Liver (tissue), 10 donors: ENCODE measurements at places on chromosomes 1 and 21. TPM values are rescaled to one million over a fixed set of nuclear protein-coding genes. Genes with fewer than 3 reads are reported as not detected.

Gene KAZN
- 1.9 TPM for total RNA-seq

Gene CD1B
- total RNA-seq: 0.19 TPM

Gene OR10Z1
- total RNA-seq: not detected

Gene CD5L
- 14.1 TPM for total RNA-seq

Gene GUCA2A
- not detected for total RNA-seq

Gene KCNH1
- not detected for total RNA-seq

- no peak overlapping the region for H3K27ac ChIP-seq
- H3K4me3 ChIP-seq: no peak overlapping the region
- H3K4me1 ChIP-seq: peaks cover 14% of the 10 kb centered on the region
- no peak for DNase-seq
- no peaks in the 10 kb centered on the region for H3K36me3 ChIP-seq
Measured at GRCh38 chr1:34926156-34926555, 3.3 kb downstream of the DLGAP3 start.

DNA sequence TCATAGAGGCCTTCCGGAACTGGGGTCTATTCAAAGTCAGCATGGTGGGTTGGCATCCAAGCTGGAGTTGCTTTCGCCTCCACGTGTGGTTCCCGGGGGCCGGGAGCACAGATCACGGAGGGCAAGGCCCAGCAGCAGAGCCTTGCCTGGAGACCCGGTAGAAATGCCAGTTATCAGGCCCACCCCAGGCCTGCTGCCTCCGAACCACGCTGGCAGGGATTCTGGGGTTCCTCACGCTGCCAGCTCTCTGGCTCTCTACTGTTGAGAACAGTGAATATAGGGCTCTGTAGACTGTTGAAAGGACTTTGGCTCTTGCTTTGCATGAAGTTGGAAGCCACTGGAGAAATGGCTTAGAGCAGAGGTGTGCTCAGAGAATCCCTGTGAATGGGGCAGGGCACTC, 127.5 kb downstream of the RIPK4 start:
- no peak for DNase-seq
- no peaks in the 10 kb centered on the region for H3K27me3 ChIP-seq
- H3K4me1 ChIP-seq: no peaks in the 10 kb centered on the region
- no peak overlapping the region for H3K27ac ChIP-seq
- H3K4me3 ChIP-seq: no peak overlapping the region

DNA sequence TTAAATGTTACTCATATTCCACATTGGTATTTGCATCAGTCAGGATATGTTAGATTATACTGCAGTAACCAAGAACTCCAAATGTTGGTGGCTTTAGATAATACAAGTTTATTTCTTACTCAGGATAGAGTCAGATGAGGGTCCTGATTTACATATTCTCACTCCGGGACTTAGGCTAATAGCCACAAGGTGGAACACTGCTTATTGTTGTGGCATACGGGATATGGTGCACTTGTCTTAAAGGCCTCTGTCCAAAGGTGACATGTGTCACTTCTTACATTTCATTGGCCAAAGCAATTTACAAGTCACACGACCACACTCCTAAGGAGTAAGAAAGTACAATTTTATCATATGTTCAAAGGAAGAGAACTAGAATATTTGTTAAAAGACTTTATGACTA, 28.5 kb upstream of the ACADM start:
- no peaks in the 10 kb centered on the region for H3K4me1 ChIP-seq
- no peak for DNase-seq
- no peaks in the 10 kb centered on the region for H3K27me3 ChIP-seq
- no peaks in the 10 kb centered on the region for H3K36me3 ChIP-seq
- H3K4me3 ChIP-seq: no peak overlapping the region
- no peak overlapping the region for H3K27ac ChIP-seq

- peaks cover 4% of the 10 kb centered on the region for H3K27me3 ChIP-seq
- H3K4me3 ChIP-seq: no peak overlapping the region
- H3K36me3 ChIP-seq: no peaks in the 10 kb centered on the region
- H3K4me1 ChIP-seq: no peaks in the 10 kb centered on the region
Measured at GRCh38 chr1:237482777-237483176, 407.9 kb downstream of the ZP4 start.

GRCh38 chr1:75276385-75276784, 142.2 kb downstream of the LHX8 start:
- no peaks in the 10 kb centered on the region for H3K4me1 ChIP-seq
- DNase-seq: no peak
- H3K27me3 ChIP-seq: no peaks in the 10 kb centered on the region
- no peak overlapping the region for H3K27ac ChIP-seq
- no peaks in the 10 kb centered on the region for H3K36me3 ChIP-seq

DNA sequence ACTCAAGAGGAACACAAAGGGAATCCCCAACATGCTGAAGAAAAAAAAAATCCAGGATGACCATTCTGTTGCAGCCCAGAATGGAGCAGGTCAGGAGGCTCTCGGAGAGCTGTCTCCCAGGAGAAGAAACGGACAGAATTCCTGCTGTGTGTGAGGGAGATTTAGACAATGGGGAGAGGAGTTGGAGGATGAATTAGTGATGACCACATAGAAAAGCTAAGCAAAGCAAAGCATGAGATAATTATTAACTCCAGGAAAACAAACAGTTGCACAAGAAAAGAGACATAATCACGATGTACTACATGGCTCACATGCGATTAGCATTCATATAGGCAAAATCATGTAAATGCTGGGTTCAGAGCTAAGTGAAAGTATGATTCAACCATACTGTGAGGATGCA, 61.1 kb upstream of the SMYD2 start:
- no peaks in the 10 kb centered on the region for H3K27me3 ChIP-seq
- H3K27ac ChIP-seq: no peak overlapping the region
- peaks cover 14% of the 10 kb centered on the region for H3K4me1 ChIP-seq
- no peaks in the 10 kb centered on the region for H3K36me3 ChIP-seq
- no peak overlapping the region for H3K4me3 ChIP-seq

DNA sequence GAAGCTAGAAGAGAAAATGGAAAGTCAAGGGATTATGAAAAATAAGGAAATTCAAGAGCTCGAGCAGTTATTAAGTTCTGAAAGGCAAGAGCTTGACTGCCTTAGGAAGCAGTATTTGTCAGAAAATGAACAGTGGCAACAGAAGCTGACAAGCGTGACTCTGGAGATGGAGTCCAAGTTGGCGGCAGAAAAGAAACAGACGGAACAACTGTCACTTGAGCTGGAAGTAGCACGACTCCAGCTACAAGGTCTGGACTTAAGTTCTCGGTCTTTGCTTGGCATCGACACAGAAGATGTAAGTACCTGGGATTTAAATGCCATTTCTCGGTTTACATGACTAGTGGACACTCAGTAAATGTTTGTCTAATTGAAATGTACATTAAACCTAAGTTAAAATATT, 40.0 kb downstream of the CENPF start:
- no peak overlapping the region for H3K27ac ChIP-seq
- H3K36me3 ChIP-seq: no peaks in the 10 kb centered on the region
- H3K4me1 ChIP-seq: no peaks in the 10 kb centered on the region

- H3K4me3 ChIP-seq: peak overlapping the region; percentile 97
- H3K27ac ChIP-seq: peak overlapping the region; percentile 90
- no peaks in the 10 kb centered on the region for H3K27me3 ChIP-seq
- peaks cover 7% of the 10 kb centered on the region for H3K4me1 ChIP-seq
- DNase-seq: no peak
Measured at GRCh38 chr1:27489501-27489972, 430 bp downstream of the WASF2 start.

GRCh38 chr1:28139025-28139712, 37.3 kb downstream of the PTAFR start:
- H3K27ac ChIP-seq: peak overlapping the region; percentile 24
- no peak for DNase-seq
- no peaks in the 10 kb centered on the region for H3K36me3 ChIP-seq

DNA sequence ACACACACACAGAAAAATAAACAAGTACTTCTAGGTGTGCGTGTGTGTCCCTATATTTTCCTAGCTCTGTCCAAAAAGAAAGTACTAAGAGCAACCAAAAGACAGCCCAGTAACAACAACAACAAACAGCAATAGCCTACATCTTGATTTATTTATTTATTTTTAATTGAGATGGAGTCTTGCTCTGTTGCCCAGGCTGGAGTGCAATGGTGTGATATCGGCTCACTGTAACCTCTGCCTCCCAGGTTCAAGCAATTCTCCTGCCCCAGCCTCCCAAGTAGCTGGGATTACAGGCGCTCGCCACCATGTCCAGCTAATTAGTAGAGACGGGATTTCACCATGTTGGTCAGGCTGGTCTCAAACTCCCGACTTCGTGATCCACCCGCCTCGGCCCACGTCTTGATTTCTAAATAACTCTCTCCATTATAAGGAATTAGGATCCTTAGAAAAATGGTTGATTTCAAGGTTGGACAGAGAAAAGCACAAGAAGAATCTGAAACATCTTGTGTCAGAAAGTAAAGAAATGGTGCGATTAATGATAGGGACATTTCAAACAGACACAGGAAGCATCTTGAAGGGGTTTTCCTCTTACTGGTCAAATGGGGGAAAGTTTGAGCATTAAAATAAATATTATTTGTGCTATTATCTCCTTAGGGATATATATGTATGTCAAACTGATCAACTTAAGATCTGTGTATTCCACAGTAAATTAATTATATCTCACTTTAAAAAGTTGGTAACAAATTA, 59.4 kb downstream of the ARID4B start:
- DNase-seq: no peak
- H3K36me3 ChIP-seq: no peaks in the 10 kb centered on the region
- H3K27me3 ChIP-seq: no peaks in the 10 kb centered on the region
- H3K27ac ChIP-seq: no peak overlapping the region
- no peak overlapping the region for H3K4me3 ChIP-seq
- H3K4me1 ChIP-seq: no peaks in the 10 kb centered on the region

DNA sequence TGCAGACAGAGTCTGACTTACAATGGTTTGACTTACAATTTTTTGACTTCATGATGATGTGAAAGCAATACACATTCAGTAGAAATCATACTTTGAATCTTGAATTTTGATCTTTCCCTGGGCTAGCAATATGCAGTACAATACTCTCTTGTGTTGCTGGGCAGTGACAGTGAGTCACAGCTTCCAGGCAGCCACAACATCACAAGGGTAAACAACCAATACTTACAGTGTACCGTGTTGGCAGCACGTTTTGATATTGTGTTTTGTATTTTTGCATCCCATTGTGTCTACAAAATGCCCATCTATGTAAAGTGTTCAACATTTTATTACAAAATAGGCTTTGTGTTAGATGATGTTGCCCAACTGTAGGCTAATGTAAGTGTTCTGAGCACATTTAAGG, 150.9 kb downstream of the NTMT2 start:
- H3K27me3 ChIP-seq: no peaks in the 10 kb centered on the region
- no peak overlapping the region for H3K4me3 ChIP-seq
- H3K27ac ChIP-seq: no peak overlapping the region
- H3K4me1 ChIP-seq: no peaks in the 10 kb centered on the region
- no peaks in the 10 kb centered on the region for H3K36me3 ChIP-seq
- no peak for DNase-seq

DNA sequence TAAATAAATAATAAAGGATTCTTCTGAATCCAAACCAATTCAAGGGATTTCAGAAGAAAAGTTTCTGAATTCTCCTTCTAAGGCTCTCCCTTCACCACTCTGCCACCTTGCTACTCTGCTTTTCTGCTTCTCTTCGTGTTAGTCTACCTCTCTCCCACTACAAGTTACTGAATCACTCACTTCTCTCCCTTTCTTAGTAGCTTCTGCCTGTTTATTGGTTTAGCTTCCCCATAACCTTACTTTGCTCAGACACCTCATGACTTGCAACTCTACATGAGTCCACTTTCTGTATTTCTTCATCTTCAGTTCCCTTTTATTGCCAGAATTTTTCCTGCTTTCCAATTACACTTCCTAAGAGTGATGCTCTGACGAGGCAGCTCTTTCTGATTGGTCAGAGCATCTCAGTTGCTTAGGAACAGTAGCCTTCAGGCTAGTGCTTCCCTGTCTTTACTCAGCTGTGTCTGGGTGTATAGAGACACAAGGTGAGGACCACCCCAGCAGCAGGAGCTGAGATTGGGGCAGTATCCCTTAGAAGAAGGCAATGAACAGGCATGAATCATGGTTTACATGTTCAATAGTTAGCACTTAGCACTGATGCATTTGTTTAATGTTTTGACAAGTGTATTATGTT, 144.6 kb downstream of the SLC30A10 start:
- H3K4me1 ChIP-seq: no peaks in the 10 kb centered on the region
- DNase-seq: no peak
- H3K36me3 ChIP-seq: no peaks in the 10 kb centered on the region
- H3K27me3 ChIP-seq: no peaks in the 10 kb centered on the region

DNA sequence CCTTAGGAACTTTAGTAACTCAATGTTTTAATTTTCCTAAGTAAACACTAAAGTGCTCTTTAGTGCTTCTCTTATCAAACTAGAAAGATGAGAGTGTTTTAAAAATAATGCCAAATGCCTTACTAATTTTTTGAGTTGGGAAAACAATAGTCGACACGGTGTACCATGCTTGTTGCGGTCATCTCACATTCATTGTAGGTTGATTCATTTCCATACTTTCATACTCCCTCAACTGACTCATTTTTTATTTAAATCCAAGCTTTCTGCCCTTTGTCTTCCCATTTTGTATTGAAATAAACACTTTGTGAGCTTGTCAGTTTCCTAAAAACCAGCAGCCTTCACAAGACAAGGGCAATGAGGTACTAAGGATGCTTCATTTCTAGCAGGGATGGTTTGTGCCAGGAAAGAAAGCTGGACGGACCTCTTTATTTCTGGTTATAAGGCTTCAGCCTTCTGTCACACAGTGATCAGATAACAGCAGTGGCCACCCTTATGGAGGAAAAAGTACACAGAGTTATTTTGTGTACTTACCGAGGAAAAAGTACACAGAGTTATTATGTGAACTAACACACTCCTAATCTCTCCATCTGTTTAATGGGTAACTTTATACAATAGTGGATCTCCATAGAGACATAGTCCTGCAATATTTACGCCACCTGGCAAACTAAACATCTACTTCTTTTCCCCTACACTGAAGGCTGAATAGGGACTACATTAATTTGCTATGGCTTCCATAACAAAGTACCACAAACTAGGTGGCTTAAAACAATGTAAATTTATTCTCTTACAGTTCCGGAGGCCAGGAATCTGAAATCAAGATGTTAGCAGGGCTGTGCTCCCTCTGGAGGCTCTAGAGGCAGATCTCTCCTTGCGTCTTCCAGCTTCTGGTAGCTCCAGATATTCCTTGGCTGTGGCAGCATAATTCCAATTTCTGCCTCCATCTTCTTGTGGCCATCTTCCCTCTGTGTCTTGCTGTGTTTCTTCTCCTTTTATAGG, 13.0 kb upstream of the CCDC190 start:
- H3K27ac ChIP-seq: no peak overlapping the region
- H3K4me1 ChIP-seq: peaks cover 6% of the 10 kb centered on the region
- no peak for DNase-seq
- no peak overlapping the region for H3K4me3 ChIP-seq

DNA sequence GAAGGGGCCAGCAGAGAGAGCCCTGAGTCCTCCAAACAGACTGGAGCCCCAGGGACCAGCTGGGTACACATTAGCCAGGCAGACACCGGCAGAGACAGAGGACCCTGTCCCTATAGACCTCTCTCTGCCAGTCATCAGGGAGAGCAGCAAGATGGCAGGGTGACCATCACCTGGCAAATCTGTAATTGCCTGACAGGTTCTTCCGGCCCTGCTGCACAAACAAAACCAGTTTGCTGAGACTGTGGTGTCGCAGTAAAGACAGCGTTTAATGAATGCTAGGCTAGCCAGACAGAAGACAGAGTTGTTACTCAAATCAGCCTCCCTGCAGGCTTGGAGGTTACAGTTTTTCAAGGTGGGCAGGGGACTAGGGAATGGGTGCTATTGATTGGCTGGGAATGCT, 618.9 kb downstream of the NPHP4 start:
- no peaks in the 10 kb centered on the region for H3K36me3 ChIP-seq
- no peak overlapping the region for H3K27ac ChIP-seq
- H3K4me1 ChIP-seq: peaks cover 9% of the 10 kb centered on the region
- H3K27me3 ChIP-seq: no peaks in the 10 kb centered on the region
- peak overlapping the region; percentile 20 for H3K4me3 ChIP-seq

GRCh38 chr1:3261007-3261968, 192.3 kb downstream of the PRDM16 start:
- no peak overlapping the region for H3K27ac ChIP-seq
- no peaks in the 10 kb centered on the region for H3K4me1 ChIP-seq
- no peaks in the 10 kb centered on the region for H3K36me3 ChIP-seq
- DNase-seq: no peak
- no peak overlapping the region for H3K4me3 ChIP-seq
